ENCODE measurements at places on chromosomes 6 and 20.

DNA sequence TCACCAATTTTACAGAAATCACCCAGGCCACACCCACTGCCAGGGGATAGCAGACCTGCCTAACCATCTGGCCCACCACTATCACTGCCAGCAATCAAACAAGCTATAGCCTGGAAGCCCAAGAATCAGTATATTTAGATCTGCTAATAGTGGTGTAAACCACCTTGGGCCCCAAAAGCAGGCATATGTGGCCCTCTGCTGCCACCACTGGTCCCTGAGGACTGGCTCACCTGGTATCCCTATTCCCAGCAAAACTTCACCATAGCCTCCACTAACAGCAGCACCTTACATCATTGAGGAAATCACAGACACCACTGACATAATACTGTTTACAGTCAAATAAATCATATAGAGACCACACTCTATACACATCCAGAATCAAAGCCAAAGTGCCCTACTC lies 880.4 kb upstream of the MAN1A1 start:
- no peak for DNase-seq

GRCh38 chr6:150928882-150929281 lies 63.4 kb downstream of the MTHFD1L start:
- no peak for DNase-seq

DNA sequence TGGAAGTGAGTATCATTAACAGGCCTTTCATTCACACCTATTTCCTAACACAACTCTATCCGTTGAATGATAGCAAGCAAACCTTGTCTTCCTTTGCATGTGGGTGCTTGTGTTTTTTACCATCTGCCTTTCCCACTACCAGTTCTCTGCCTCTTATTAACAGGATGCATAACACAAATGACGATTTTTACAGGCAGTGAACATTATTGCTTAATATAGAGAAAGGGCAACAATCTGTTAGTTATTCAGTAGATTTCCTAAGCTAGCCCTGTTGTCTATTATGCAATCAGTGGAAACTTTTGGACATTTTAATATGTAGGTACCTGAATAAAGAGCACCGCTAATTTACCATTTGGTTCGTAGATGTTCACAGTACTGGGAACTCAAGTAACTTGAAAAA lies 348.8 kb upstream of the PLCB4 start:
- DNase-seq, result no peak

DNA sequence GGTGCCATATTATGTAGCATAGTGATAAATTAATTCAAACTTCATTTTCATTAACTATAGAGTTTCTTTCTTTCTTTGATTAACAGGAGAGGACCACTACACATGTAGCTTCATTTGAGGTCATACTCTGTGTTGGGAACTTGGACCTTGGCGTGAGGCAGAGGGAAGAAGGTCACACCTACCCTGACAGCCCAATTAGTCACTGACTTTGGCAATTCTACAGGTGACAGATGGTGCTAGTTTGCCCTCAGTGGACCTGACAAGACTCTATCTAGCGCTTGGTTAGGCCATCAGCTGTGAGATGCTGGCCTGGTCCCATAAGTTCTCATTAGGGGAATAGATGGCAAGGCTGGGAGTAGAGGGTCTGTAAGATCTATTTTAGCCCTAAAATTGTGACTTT lies 14.2 kb downstream of the SLX4IP start:
- no peak for DNase-seq

- peak; percentile 33 for DNase-seq
These were observed 146.2 kb downstream of the COL21A1 start for GRCh38 chr6:56101141-56101553.

- DNase-seq, result no peak
These were observed 33.8 kb upstream of the RREB1 start for GRCh38 chr6:7073821-7074525.

DNA sequence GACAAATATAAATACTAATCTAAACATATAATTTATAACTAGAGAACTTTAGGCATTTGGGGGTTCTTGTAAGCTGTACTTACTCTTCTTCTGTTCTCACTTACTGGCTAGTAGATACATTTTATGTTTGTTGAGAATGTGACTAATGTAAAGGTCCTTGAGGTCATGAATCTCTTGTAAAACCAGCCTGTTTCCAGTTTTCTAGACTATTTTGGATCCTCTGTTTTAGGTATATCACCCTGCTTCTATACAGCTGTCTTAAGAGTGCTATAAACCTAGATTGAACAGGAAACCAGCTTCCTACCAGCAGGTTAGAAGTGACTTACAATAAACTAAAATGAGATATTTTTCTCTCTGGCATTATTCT lies 134.2 kb downstream of the PLCB4 start:
- no peak for DNase-seq

- no peak for DNase-seq
These were observed 87.5 kb downstream of the RALGAPA2 start for GRCh38 chr20:20624914-20625313.

DNA sequence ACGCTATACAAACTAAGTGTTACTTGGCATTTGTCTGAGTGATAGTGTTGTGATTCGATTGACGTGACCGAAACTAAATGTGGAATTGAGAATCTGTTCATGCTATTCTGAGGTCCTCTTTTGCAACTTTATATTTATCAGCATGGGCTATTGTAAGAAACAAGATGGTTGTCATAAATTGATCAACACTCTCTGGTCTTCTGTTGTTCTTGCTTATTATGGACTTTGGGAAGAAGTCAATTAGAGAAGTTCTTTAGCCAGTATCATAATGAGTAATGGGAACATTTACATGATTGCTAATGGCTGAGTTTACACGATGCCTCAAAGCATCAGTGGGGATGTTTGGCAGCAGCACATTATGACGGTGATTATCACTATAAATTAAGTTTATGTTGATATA lies 195.0 kb downstream of the CD83 start:
- DNase-seq, result no peak

- no peak for DNase-seq
These were observed 8.8 kb downstream of the ASF1A start for GRCh38 chr6:118902726-118903125.

DNA sequence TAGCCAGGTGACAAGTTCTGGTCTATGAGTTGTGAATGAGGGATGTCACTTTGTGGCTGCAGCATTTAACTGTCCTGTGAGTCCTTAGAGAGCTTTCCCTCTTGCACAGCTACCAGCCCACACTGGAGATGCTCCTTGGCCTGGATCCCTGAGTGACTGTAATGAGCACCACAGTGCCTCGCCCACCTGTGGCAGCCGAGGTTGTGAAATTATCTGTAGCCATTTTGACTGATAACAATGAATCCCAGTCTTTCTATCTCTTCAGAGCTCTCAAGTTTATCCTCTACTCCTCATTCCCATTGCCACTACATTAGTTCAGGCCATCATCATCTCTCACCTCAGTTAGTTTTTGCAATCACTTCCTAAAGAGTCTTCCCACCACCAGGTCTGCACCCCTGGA lies 41.3 kb upstream of the BEND3 start:
- DNase-seq, result no peak

- no peak for DNase-seq
These were observed 21.2 kb upstream of the ASF1A start for GRCh38 chr6:118872726-118873125.

DNA sequence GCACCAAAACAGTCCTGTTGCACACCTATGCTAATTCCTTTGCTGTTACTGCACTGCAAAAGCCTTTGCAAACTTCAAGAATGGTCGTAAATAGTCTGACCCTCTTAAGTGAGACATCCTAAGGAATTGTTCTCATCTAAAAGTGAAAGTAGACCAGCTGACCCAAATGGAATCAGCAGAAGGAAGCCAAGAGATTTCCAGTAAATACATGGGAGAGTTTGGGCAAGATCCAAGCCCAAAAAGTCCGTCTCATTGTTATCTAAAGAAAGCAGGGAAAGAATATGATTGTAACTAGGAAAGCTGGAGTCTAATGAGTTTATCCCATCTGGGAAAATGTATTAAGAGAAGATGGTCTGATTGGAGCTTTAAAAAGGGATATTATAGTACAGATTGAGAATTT lies 43.0 kb upstream of the HIVEP1 start:
- DNase-seq, result no peak

GRCh38 chr6:164208371-164208770 lies 793.9 kb downstream of the QKI start:
- no peak for DNase-seq

DNA sequence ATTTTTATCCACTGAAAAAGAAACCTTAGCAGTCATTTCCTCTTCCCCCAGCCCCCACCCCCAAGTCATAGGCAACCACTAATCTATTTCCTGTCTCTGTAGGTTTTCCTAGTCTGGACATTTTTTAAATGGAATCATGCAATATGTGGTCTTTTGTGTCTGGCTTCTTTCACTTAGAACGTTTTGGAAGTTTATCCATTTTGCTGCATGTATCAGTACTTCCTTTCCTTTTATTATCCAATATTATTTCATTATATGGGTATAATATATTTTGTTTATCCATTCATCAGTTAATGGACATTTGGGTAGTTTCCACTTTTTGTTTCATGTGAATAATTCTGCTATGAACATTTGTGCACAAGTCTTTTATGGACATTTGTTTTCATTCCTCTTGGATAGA lies 99.3 kb upstream of the BMP5 start:
- DNase-seq, result no peak

GRCh38 chr20:25061103-25061799 lies 3.3 kb upstream of the ACSS1 start:
- no peak for DNase-seq

DNA sequence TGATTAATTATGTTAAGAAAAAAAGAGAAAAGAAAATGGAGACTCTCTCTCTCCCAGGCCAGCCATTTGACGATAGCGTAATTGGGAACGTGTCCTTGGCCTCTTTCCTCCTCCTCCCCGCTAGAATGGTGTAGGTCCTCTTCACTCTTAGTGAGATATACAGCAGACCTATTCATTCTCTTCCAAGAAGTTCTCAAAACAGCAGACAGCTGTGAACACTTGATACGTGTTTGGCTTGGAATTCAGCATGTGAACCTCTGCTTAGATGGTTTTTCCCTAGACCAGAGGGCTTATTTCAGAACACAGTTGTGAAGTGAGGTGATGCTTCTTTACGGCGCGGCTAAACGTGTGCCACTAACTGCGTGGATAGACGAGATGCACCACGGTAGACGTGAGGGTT lies 32.6 kb upstream of the TULP4 start:
- DNase-seq, result no peak

- DNase-seq, result no peak
These were observed 37.4 kb upstream of the FAM135A start for GRCh38 chr6:70375882-70376281.

- no peak for DNase-seq
These were observed 15.2 kb upstream of the ZNF335 start for GRCh38 chr20:45987108-45987780.

DNA sequence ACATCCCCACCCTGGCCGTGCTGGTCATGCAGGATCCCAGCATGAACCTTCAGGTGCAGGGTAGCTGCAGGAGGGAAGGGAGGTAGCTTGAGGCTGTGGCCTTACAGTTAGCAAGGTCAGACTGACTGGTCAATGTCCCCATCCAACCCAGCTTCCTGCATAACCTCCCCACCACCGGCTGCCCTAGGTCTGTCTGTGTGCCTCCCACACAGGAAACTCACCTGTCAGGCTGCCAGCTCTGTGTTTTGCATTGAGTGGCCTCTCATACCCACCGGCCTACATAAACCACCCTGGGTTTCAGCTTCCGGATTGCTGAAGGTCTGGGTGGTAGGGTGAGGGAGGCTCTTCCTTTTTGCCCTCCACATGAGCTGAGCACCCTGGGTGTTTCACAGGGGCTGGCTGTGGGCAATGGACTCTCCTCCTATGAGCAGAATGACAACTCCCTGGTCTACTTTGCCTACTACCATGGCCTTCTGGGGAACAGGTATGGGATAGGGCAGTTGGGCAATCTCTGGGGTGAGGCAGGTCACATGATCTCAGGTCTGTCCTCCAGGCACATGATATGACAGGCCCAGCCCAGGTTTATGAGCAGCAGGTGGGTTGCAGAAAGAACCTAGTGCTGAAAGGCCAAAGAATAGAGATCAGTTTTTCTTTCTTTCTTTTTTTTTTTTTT lies 1.8 kb downstream of the CTSA start:
- no peak for DNase-seq

All from HS-27A (cell line).